ENCODE measurements at places on chromosomes 7 and 10. TPM values are rescaled to one million over a fixed set of nuclear protein-coding genes. Genes with fewer than 3 reads are reported as not detected.

ANKRD1 gene
- total RNA-seq = 1,558 TPM

GPR15LG gene
- total RNA-seq = not detected

MUC3A gene
- total RNA-seq = 0.10 TPM

PKD2L1 gene
- not detected for total RNA-seq

GLI3 gene
- total RNA-seq = 4.9 TPM

FGFR2 gene
- not detected for total RNA-seq

MTPN gene
- total RNA-seq = 57.9 TPM

TET1 gene
- total RNA-seq = 1.8 TPM

DNA sequence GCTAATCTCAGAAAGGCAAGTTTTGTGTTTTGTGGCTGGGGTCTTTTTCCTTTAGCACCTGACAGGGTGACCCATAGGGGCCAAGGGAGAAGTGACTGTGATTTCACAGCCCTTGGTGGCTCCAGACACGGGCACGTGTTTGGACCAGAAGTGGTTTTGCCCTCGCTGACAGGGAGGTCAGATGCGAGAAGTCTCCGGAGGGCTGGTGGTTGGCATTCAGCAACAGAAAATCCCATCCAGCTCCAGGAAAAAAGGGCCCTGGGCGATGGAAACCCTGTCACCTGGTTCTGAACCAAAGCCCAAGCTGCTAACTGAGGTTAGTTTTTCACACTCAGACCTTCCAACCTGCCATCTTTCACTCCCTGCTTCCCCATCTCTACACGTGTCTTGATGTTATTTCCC, 272.9 kb downstream of the TRIL start:
- no peak for DNase-seq

DNA sequence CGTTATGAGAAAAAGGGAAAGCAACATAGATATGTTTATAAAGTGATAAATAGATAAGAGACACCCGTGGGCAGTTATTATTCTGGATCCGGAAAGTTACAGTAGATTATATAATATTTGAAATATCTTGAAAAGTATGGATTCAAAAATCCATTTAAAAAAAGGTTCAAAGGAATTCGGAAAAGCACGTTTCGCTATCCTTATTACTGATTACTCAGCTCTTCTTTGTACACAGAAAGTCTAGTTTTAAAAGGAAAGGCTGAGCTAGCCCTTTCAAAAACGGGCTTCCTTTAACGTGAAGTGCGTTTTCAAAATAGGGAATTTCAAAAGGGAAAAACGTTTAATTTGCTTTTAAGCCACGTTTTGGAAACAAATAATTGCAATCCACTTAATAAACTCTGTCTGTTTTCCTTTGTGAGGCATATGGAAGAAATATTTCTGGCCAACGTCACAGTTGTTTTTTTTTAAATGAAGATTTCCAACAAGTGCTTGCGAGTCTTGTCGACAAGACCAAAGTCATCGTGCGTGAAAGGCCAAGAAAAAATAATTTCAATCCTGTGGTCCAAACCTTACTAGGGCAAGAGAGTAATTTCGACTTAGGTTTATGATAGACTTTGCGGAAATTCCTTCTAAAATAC, 2.2 kb upstream of the SKIDA1 start:
- no peak for DNase-seq

DNA sequence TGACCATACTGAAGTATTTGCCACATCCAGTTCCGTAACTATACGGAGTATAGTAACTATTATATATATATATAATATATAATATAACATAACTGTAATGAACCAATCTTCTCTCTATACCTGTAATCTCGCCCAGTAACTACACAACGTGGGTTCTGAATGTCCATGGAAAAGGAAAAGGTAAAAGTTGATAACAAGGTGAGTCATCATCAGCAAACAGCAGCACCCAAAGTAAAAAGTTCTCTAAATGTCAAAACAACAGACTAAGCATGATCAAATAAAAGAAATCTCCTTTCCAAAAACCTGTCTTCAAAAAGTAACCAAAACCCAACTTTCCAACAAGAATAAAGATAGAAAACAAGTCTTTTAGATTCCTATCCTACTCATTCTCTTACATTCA, 42.8 kb downstream of the ELAPOR2 start:
- DNase-seq = no peak

- no peak for DNase-seq
Observed at GRCh38 chr7:128374041-128374440, 12.6 kb upstream of the PRRT4 start.

GRCh38 chr7:19519443-19520021, 189.3 kb downstream of the POLR1F start:
- no peak for DNase-seq

- DNase-seq = peak; percentile 87
Observed at GRCh38 chr10:32139223-32140073, 83.2 kb upstream of the KIF5B start.

- DNase-seq = no peak
Observed at GRCh38 chr10:122555442-122555841, 5.1 kb upstream of the DMBT1 start.

GRCh38 chr10:17865351-17865750, 56.2 kb downstream of the MRC1 start:
- DNase-seq = no peak

- no peak for DNase-seq
Observed at GRCh38 chr10:129491123-129491734, 24.2 kb downstream of the MGMT start.

DNA sequence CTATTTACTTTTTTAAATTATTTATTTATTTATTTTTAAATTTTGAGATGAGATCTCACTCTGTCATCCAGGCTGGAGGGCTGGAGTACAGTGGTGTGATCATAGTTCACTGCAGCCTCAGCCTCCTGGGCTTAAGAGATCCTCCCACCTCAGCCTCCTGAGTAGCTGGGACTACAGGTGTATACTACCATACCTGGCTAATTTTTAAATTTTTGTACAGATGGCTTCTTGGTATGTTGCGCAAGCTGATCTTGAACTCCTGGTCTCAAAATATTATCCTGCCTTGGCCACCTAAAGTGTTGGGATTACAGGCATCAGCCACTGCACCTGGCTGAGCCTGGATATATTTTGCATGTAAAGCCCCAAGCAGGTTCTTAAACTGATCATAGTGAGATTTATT, 7.6 kb downstream of the CHST12 start:
- DNase-seq = no peak

DNA sequence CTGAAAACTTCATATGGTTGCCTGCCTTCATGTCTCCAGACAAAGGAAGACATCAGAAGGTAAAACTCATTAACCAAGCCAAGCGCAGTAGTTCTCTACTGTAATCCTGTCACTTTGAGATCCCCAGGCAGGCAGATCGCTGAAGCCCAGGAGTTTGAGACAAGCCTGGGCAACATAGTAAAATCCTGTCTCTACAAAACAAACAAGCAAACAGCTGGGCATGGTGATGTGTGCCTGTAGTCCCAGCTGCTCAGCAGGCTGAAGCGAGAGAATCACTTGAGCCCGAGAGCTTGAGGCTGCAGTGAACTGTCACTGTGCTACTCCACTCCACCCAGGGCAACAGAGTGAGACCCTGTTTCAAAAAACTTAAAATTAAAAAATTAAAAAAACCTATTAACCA, 467.4 kb upstream of the SORCS1 start:
- DNase-seq = no peak

- DNase-seq = no peak
Observed at GRCh38 chr7:144057954-144058353, 9.2 kb downstream of the OR2A5 start.

DNA sequence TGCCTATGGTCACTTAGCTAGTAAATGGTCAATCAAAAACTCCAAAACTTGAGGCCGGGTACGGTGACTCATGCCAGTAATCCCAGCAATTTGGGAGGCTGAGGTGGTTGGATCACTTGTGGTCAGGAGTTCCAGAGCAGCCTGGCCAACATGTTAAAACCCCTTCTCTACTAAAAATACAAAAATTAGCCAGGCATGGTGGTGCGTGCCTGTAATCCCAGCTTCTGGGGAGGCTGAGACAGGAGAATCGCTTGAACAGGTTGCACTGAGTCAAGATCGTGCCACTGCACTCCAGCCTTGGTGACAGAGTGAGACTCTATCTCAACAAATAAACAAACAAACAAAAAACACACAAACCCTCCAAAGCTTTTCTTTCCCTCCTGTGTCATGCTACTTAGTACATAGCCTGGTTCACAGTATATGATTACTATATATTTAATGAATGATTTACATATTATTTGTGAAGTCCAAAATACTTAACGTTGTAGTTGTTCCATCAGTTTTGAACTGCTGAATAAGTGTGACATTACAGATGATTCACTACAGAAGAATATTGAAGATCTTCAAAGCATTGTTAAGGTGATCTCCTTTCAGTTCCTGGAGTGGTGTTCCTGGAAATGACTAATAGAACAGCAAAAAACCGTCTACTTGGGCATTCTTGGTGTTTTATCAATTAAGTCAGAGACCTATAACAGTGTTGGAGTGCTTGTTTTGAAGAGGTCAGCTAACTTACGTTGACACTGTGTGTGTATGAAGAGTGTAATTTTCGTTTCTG, 72.9 kb downstream of the ADK start:
- DNase-seq = no peak

DNA sequence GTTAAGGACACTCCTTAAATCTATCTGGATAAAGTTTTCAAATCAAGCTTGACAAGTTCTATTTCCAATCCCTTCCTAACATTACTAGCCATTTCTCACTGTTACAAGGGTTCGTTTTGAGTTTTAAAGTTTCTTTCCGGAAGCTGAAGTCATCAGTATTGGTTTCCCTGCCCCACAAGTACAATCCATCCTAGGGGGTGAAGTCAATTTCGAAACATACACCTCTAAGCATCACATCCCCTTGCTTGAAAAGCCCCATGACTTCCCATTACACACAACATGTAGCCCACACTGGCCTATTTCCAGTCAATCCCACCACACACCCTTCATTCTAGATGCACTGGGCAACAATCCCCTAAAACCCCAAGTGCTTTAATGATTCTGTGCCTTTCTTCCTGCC, 13.0 kb downstream of the DPY19L1 start:
- no peak for DNase-seq

DNA sequence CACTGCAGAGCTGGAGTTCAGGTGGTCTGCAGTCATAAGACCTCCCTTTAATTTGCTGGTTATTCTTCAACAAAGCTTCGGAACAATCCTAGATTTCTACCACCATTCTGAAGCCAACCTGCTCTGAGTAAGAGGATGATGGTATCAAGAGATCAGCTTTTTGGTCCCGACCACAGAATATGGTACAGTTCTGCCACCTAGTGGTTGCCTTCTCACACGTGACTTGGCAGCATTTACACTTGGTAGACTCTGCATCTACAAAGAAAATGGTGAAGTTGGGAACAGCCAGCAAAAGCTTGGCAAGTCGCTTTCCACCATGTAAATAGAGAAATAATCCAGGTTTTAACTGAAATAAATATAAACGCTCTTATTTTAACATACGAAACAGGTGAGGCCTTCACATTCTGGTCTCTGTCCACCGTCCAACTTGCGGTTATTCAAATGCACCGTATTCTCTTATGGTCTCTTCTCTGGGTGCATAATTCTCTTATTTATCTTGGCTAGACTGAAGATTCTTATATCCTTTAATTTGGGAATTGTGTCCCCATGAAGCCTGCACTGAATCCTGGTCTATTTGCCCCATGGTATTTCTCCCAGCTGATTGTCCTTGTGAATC, 173.9 kb upstream of the GRM3 start:
- peak; percentile 19 for DNase-seq

DNA sequence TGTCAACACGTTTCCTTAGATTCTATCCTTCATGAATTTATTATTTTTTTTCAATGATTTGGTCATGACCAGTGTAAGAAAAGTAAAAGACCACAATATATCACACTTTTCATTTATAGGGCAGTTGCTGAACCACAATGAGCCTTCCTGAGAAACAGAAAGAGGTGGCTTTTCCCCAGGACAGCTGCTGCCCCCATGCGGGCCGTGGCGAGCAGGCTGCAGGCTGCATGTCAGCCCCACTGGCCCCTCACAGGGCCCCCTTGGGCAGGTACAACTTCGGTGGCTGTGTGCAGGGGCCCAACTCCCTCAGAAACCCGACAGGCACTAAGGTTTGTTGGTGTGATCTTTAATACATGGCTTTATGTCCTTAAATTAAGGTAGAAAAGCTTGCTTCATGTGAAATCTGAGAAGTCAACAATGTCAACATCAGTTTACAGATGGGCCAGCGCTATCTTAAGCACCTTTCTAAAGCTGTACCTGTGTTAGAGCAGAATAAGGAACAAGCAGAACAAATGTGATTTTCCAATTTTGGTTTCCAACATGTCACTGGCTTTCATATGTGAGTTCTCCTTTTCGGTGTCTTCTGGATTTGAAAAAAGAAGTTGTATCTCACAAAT, 10.6 kb downstream of the BEND7 start:
- DNase-seq = no peak

GRCh38 chr7:893686-894085, 17.3 kb downstream of the GET4 start:
- DNase-seq = peak; percentile 11

DNA sequence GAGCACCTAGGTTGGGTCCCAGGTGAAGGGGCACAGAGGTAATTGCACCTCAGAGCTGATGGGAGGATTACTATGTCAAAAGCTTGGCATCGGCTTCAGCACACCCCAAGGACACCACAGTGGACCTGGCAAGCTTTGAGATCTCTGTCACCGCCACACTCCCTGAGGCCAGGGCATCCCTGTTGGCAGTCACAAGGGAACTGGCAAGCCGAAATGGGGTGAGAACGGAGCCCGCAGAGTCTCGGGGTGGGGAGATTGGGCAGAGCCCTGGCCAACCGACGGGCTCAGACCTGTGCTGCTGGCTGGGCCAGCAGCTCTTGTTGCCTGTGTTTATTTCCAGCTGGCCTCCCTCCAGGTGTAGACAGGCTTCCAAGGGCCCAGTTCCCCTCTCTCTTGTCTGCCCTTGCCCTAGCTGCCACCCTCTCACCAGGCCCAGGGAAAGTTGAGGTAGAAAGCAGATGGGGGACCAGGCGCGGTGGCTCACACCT, 2.5 kb downstream of the HSPB1 start:
- peak; percentile 94 for DNase-seq

- no peak for DNase-seq
Observed at GRCh38 chr10:37710831-37711616, 146.4 kb downstream of the ZNF248 start.

GRCh38 chr7:134613623-134614347, 32.9 kb upstream of the BPGM start:
- no peak for DNase-seq

DNA sequence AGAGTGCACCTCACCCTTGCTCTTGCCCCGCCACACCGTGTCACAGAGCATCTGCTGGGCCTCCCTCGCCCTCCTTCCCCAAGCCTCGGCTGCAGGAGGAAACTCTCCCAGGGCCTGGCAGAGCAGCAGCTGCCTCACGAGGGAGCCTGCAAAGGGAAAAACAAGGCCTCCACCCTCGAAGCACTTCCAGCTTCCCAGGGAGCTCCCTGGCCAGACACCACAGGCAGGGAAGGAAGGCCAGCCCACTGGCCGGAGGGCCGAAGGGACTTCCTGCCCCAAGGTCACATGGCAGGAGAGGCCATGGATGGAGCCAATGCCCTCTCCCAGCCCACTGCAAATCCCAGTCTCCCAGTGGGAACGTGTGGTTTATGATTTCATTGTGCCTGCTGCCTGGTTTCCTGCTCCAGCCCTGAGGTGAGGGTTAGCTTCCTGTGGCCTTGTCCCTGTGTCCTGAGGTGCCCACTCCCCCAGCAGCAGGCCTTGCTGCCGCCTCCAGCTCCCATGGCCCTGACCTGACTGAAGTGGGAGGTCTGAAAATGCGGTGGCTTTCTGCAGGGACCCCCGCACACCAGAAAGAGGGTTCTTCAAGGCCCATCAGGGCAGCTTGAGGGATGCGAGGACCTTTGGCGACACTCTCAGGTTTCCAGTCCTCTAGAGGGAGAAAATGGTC, 100.5 kb upstream of the PPIF start:
- DNase-seq = peak; percentile 77

GRCh38 chr7:74121401-74122249, 38.0 kb downstream of the LIMK1 start:
- no peak for DNase-seq

- no peak for DNase-seq
Observed at GRCh38 chr7:81802251-81802650, 32.4 kb upstream of the HGF start.
